ENCODE measurements at places on chromosomes 12 and 14. TPM values are rescaled to one million over a fixed set of nuclear protein-coding genes. Genes with fewer than 3 reads are reported as not detected.

The FAM181A gene
- total RNA-seq, result not detected

The TMEM229B gene
- total RNA-seq, result 1.2 TPM

The BEGAIN gene
- total RNA-seq, result not detected

The OTOGL gene
- not detected for total RNA-seq

The KLHDC1 gene
- total RNA-seq, result 1.2 TPM
